ENCODE measurements at places on chromosomes 7 and 10. TPM values are rescaled to one million over a fixed set of nuclear protein-coding genes. Genes with fewer than 3 reads are reported as not detected.

The FBXL15 gene
- total RNA-seq, result 4.4 TPM

DNA sequence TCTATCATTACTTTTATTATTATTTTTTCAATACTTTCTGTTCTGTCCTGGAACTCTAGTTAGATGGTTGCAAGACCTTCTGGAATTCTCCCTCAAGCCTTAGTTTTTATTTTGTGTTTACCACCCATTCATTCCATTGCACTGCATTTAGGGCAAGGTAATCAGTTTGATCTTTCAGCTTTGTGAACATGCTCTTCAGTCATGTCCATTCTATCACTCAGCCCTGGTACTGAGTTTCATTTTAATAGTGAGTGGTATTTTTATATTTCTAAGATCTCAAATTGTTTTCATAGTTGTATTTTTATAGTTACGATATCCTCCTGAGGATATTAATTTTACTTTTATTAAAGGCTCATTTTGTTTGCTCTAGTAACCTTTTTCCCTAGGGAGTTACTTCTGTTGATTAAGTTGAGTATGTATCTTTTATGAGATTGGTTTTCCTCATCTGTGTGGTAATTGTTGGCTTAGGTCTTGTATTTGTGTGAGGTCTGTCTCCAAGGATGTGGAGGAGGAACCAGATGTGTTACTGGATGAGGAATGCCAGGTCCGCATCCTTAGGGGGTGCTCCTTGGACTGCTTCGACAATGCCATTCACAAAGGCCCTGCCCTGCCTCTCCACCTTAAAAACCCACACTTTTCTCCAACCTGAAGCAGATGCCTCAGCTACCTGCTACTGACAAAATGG is 46.7 kb upstream of the RAB18 start:
- H3K36me3 ChIP-seq, result no peaks in the 10 kb centered on the region
- no peaks in the 10 kb centered on the region for H3K27me3 ChIP-seq

DNA sequence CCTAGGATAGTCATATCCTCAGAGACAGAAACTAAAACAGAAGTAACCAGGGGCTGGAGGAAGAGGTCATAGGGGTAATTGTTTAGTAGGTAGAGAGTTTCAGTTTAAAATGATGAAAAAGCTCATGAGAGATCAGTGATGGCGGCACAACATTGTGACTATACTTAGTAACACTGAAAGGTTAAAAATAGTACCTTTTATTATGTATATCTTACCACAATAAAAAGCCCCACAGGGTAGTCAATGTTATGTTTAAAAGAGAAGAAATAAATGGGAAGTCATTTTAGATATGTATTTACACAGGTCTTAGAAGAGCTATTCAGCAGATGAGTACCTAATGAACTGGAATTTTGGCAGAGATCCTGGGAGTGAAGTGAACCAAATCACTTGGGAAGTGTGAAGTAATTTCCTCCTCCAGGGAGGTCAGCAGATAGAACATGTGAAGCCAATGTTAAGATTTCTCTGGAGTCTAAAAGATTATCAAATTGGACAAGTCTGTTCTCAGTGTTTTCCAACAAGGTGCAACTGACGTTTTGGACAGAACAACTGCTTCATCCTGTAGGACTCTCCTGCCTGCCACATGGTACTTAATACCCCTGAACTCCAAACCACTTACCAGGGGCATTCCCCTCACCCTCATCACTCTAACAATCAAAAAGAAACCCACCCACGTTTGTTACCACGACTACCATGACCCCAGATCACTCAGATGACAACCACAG is 6.4 kb downstream of the CDCA7L start:
- DNase-seq, result no peak
- no peak overlapping the region for H3K4me3 ChIP-seq
- no peak overlapping the region for H3K27ac ChIP-seq

DNA sequence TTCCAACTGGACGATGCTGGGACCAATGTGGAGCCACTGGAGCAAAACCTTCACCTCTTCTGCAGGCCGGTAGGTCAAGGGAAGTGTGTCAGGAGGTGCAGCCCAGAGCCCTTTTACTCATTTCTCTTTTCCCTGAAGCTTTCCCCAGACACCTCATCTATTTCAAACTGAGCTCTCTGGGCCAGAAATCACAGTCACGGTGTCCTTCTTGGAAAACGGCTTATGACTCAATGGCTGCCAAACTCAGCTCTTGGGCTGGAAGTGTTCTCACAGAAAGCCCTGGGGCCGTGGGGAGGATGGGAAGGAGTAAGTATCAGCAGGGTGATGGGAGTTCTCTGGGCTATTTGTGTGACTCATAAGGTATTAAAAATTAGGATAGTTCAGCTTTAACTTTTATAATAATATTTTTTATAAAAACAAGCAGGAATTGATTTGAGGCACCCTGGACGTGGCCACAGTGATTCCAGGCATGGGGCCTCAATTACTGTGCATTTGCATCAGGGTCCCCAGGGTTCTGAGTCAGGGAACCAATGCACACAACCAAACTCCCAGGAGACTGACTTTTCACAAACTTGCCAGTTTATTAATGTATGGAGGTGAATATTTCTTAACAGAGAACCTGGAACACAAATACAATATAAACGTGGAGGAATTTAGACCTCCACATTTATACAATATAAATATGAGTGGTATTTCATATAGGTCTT is 187.4 kb upstream of the TMEM72 start:
- H3K4me3 ChIP-seq, result no peak overlapping the region
- no peaks in the 10 kb centered on the region for H3K27me3 ChIP-seq
- no peaks in the 10 kb centered on the region for H3K36me3 ChIP-seq
- no peaks in the 10 kb centered on the region for H3K4me1 ChIP-seq

GRCh38 chr10:21330628-21331020 is 194.9 kb downstream of the SKIDA1 start:
- no peaks in the 10 kb centered on the region for H3K36me3 ChIP-seq
- DNase-seq, result no peak
- H3K4me1 ChIP-seq, result no peaks in the 10 kb centered on the region

- H3K27me3 ChIP-seq, result no peaks in the 10 kb centered on the region
- DNase-seq, result no peak
- H3K36me3 ChIP-seq, result no peaks in the 10 kb centered on the region
Observed at GRCh38 chr10:21273400-21273968, 252.0 kb downstream of the SKIDA1 start.

GRCh38 chr10:16717622-16718395 is 99.4 kb downstream of the RSU1 start:
- no peaks in the 10 kb centered on the region for H3K36me3 ChIP-seq
- H3K27me3 ChIP-seq, result no peaks in the 10 kb centered on the region
